ENCODE measurements at places on chromosomes 2 and 18.

DNA sequence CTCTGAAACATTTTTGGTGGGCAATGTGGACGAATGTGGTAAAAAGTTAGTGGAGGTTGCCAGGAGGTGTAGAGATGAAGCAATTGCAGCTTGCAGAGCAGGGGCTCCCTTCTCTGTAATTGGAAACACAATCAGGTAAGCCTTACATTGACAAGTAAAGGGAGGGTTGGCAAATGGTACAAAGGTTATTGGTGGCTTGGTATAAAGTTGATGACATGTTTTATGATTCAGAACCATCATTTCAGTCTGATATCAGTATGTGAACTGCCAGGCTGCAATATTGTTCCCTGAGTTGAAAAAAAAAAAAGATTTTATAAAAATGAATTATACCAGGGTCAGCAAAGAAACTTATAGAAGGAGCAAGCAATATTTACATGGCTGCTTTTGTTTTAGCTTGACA lies 14.4 kb upstream of the DLX1 start:
- no peak for DNase-seq

DNA sequence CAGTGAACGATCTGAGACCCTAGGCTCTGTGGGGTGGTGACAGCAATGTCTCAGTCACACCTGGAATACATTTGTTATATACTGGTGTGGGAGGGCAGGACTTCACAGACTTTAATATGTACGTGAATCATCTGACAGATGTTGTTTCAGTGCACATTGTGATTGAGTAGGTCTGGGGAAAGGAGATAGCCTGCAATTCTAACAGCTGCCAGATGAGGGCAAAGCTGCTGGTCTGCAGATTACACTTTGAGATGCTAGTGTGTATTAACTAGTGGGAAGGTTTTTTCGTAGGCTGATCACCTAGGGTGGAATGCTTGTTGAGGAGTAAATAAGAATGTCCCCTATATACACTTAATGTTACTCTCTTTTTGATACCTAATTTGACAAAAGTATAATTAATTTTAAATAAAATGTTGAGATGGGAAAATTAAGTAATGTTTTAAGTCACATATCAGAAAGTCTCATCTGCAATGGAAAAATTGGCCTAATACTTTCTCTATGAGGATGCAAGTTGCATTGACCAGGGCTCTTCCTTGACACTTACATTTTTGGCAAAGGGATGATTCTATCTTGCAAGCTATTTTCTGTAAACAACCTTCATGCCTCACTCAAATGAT lies 496.9 kb upstream of the HNMT start:
- DNase-seq: no peak

GRCh38 chr2:207692206-207693065 lies 19.0 kb upstream of the CCNYL1 start:
- DNase-seq: no peak

DNA sequence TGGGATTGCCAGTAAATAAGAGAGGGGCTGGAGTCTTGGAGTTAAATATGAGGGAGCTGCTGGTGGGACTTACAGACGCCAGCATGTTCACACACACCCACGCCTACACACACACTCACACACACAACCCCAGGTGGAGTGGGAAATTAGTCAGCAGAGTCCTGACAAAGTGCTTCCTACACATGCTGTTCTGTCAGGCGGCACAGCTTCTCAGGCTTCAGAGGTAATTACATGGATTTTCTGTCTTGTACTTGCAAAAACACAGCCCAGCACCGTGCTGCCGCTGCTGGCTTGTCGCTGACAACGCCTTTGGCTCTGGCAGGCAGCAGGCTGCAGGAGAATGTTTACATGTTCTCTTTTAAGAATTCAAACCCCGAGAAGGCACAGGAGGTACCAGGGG lies 1186.3 kb upstream of the CELF4 start:
- DNase-seq: no peak

DNA sequence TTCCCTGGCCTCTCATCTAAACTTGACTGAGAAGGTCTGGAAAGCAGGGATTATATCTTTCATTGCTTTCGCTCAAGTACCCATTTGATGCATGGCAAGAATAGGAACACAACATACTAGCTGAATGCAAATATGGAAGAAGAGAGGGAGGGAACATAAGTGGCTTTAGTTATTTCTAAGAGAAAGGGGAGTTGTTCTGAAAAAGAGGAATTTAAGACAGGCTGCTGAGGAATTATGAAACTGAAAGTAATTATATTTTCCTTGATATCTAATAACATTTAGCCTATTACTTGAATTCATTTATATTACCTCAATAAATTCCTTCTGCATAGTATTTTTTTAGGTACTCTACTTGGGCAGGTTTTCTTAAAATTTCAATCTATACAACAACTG lies 105.8 kb upstream of the TTN start:
- no peak for DNase-seq

- no peak for DNase-seq
These were observed 6.3 kb downstream of the RFTN2 start for GRCh38 chr2:197669077-197669476.
